ENCODE measurements at places on chromosomes 16 and 17.

- no peak for DNase-seq
- no peaks in the 10 kb centered on the region for H3K4me1 ChIP-seq
- no peaks in the 10 kb centered on the region for H3K36me3 ChIP-seq
- H3K27ac ChIP-seq: no peak overlapping the region
Measured at GRCh38 chr16:24482681-24483202, 56.6 kb upstream of the RBBP6 start.

- H3K4me3 ChIP-seq: no peak overlapping the region
- DNase-seq: peak; percentile 40
- no peaks in the 10 kb centered on the region for H3K27me3 ChIP-seq
- peaks cover 30% of the 10 kb centered on the region for H3K4me1 ChIP-seq
Measured at GRCh38 chr17:74211912-74212208, 1.5 kb upstream of the TTYH2 start.

GRCh38 chr17:2758870-2759269 is 9.4 kb upstream of the CCDC92B start:
- peaks cover 8% of the 10 kb centered on the region for H3K4me1 ChIP-seq
- H3K27me3 ChIP-seq: peaks cover 2% of the 10 kb centered on the region
- H3K36me3 ChIP-seq: no peaks in the 10 kb centered on the region
- H3K27ac ChIP-seq: no peak overlapping the region
- H3K4me3 ChIP-seq: no peak overlapping the region

DNA sequence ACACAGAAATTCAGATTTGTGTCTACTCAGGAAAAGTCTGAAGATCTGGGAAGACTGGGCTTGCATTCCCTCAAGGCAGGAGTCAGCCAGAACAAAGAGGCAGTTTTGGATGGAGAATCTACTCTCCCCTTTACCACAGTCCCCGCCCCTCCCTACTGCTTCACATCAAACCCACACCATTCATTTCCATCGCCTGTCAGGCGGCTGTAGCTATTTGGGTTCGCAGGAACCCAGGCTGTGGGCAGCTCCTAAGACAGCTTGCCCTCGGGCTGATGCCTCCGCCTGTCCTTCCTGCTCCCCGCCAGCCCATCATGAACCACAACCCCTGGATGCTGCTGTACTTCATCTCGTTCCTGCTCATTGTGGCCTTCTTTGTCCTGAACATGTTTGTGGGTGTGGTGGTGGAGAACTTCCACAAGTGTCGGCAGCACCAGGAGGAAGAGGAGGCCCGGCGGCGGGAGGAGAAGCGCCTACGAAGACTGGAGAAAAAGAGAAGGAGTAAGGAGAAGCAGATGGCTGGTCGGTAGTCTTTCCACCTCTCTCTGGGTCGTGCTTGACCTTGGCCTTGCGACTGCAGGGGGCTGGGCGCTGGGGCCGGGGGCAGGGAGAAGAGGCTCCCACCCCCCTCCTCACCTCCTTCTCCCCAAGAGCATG is 27.0 kb upstream of the ABCC3 start:
- no peaks in the 10 kb centered on the region for H3K36me3 ChIP-seq
- H3K4me3 ChIP-seq: no peak overlapping the region
- no peak overlapping the region for H3K27ac ChIP-seq
- H3K27me3 ChIP-seq: no peaks in the 10 kb centered on the region

- H3K4me1 ChIP-seq: no peaks in the 10 kb centered on the region
- DNase-seq: no peak
- H3K27me3 ChIP-seq: no peaks in the 10 kb centered on the region
- no peak overlapping the region for H3K27ac ChIP-seq
Measured at GRCh38 chr17:59454633-59455105, 110.7 kb upstream of the DHX40 start.

DNA sequence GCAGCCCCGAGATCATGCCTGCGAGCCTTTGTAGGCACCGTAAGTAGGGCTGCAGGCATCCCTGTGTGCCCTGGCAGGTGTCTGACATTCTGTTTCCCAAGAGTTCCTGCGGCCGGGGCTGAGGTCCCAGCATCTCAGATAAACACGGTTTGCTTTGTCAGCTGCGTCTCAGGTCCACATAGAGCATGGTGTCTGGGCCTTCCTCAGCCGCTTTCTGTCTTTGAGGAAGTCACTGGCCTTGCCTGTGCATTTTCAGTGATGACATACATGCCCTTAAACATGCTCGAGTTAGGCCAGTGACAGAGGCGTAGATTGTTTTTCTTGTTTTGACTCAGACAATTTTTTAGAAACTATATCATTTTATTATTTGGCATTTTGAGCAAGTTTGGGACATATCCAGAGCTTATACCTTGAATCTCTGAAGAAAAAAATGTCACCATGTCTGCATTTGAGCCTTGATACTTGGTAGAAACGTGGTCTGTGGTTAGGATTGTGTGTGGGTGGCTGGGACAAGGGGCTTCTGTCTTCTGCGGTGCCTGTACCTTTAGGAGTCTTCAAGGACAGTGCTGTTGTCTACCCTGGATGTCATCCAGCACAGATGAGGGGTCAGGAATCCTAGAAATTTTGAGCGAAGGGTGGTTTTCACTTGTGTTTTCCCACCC is 105.8 kb downstream of the SNX29 start:
- H3K4me3 ChIP-seq: no peak overlapping the region
- peaks cover 68% of the 10 kb centered on the region for H3K36me3 ChIP-seq
- peak overlapping the region; percentile 79 for H3K27ac ChIP-seq
- peaks cover 40% of the 10 kb centered on the region for H3K4me1 ChIP-seq
- DNase-seq: no peak

DNA sequence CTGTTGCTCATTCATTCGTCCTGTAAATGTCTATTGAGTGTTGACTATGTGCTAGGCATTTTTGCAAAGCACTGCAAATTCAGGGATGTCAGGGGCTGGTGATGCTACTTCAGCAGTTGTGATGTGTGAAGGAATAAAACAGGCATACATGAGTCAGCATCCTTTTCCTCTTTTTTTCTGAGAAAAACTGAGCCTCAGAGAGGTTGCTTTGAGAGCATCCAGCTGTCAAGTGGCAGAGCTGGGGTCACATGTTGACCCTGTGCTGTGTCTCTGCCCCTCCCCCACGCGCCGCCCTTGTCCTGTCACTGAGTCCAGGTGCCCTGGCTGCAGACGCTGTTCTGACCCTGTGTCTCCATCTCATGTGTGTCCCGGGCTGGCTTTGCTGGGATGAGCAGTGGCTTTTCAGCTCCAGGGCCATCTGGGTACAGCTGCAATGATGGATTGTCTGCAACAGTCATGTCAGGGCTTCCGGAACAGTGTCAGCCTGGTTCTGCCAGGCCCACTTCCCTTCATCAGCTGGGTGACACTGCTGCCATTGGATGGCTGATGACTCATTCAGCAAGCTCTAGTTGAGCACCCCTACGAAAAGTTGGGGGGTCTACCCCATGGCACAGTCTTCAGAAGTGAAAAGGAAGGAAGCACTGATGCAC is 14.9 kb downstream of the SEC14L5 start:
- peaks cover 15% of the 10 kb centered on the region for H3K4me1 ChIP-seq
- no peaks in the 10 kb centered on the region for H3K36me3 ChIP-seq
- DNase-seq: no peak
- H3K27me3 ChIP-seq: peaks cover 2% of the 10 kb centered on the region
- H3K4me3 ChIP-seq: no peak overlapping the region

DNA sequence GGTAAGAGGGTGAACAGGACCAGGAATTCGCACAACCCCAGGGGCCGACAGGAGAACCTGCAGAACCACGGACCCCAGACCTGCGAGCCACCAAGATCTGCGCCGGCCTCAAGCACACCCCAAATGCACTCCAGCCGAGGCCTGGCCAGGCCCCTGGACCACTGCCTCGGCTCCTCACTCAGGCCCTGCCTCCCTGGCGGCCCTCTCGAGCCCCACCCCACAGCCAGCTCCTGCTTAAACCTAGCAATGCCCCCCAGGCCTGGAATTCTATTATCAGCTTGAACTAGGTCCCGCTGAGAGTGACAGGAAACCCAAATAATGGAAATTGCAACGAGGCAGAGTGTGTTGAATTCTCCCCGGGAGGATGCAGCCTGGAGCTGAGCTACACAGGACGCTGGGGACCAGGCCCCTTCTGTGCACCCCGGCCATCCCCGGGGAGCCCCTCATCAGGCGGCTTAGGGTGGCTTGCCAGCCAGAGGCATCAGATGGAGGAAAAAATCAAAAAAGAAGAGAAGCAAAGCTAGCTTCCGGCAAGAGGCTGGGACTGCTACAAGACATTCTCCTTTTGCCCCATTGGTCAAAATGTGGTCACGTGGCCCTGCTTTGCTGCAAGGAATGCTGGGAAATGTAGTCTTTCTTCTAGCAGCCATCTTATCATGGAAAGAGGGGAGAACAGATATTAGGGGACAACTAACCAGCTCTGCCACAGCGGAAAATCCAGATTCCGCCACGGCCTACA is 2.4 kb upstream of the ENPP7 start:
- DNase-seq: peak; percentile 91
- H3K4me3 ChIP-seq: no peak overlapping the region
- H3K4me1 ChIP-seq: peaks cover 25% of the 10 kb centered on the region
- no peaks in the 10 kb centered on the region for H3K27me3 ChIP-seq
- H3K36me3 ChIP-seq: no peaks in the 10 kb centered on the region

- H3K27me3 ChIP-seq: no peaks in the 10 kb centered on the region
- H3K4me1 ChIP-seq: peaks cover 25% of the 10 kb centered on the region
- H3K27ac ChIP-seq: no peak overlapping the region
- H3K36me3 ChIP-seq: peaks cover 31% of the 10 kb centered on the region
- H3K4me3 ChIP-seq: no peak overlapping the region
Measured at GRCh38 chr16:17354685-17355084, 116.1 kb downstream of the XYLT1 start.

GRCh38 chr16:15051387-15051951 is 4.4 kb downstream of the NTAN1 start:
- no peaks in the 10 kb centered on the region for H3K36me3 ChIP-seq
- no peaks in the 10 kb centered on the region for H3K27me3 ChIP-seq
- no peak overlapping the region for H3K27ac ChIP-seq

DNA sequence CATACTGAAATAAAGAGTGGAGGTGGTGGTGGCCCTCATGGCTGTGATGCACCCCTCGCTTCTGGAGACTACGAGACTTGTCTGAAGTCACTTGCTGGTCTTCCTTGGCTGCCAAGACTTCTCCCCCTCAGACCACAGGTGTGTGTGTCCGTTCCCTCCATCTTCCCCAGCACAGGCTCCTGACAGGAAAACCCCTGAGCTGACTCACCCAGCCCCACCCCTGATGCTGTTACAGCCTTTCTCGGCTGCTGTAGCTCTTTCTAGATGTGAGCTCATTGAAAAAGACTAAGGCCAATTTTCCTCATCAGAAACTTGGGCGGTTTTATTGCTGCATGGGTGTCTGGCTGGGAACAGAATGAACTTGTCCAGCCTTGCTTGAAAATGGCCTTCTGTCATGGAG is 296.9 kb downstream of the TMEM114 start:
- DNase-seq: no peak
- H3K4me1 ChIP-seq: no peaks in the 10 kb centered on the region
- no peaks in the 10 kb centered on the region for H3K27me3 ChIP-seq

DNA sequence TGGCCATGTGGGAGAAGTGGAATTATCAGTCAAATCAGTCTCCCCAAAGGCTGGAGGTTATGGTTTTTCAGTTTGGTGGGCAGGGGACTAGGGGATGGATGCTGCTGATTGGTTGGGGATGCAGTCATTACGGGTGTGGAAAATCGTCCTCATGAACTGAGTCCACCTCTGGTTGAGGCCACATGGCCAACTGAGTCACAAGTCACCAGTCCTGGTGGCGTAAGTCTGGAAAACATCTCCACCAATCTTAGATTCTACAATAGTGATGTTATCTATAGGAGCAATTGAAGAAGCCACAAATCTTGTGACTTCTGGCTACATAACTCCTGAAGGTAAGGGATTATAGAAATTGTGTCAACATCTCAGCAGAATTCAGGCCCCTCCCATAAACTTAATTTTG is 5.2 kb upstream of the RNF135 start:
- no peaks in the 10 kb centered on the region for H3K27me3 ChIP-seq
- no peak overlapping the region for H3K27ac ChIP-seq
- DNase-seq: no peak
- no peak overlapping the region for H3K4me3 ChIP-seq
- peaks cover 39% of the 10 kb centered on the region for H3K4me1 ChIP-seq

DNA sequence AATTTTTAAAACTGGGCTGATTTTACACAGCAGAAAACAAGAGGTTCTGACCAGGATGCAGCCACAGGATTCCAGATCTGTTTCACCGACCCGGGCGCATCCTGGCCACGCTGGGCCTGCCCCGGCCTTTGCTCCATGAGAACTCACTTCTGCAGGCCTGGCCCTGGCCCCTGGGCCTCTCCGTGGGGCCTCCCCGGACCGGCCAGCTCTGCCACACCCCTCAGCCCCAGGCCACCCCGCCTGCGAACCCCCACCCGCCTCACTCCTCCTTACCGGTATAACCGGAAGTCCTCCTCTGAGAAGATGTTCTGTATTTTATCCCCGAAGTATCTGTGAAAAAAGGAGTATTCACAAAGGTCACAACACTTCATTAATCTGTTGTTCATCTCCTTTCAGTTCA is 13.1 kb upstream of the HEXD start:
- H3K4me3 ChIP-seq: no peak overlapping the region
- DNase-seq: no peak

DNA sequence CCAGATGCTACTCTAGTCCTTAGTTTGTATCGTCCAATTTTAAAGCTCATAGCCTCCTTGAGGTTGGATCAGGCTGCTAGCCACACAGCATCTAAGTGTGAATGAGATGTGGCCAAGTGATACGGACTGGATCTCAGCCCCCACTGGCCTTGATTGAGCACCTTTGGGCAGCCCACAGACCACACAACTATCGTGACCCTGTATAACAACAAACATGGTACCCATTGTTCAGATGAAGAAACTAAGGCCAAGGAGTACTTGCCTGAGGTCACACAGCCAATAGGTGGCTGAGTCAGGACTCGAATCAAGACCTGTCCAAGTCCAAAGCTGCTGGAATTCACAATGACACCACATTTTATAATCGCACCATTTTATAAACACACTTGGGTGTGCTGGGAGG is 73.0 kb upstream of the IRX3 start:
- no peaks in the 10 kb centered on the region for H3K27me3 ChIP-seq
- no peak overlapping the region for H3K27ac ChIP-seq
- H3K36me3 ChIP-seq: no peaks in the 10 kb centered on the region
- no peak for DNase-seq
- no peaks in the 10 kb centered on the region for H3K4me1 ChIP-seq

- peak; percentile 25 for DNase-seq
- no peaks in the 10 kb centered on the region for H3K4me1 ChIP-seq
- no peak overlapping the region for H3K4me3 ChIP-seq
- H3K27me3 ChIP-seq: no peaks in the 10 kb centered on the region
- H3K27ac ChIP-seq: no peak overlapping the region
Measured at GRCh38 chr17:40791787-40792436, 7.8 kb downstream of the KRT28 start.

DNA sequence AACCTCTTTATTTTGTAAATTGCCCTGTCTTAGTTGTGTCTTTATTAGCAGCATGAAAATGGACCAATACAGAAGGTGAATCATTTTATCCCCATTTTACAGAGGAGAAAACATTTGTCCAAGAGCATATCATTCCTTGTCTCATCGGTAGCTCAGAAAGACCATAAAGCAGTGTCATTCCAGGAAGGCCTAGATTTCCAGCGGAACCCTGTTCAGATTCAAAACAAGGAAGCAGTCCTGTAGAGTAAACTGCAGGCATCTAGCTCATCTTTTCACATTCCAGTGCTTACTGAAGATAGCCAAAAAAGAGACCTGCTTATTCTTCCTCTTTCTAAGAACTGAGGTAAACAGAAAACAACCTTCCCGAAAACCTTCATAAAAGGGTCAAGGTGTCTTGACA is 54.0 kb downstream of the PARN start:
- no peaks in the 10 kb centered on the region for H3K4me1 ChIP-seq
- H3K4me3 ChIP-seq: no peak overlapping the region
- no peak for DNase-seq
- H3K36me3 ChIP-seq: peaks cover 49% of the 10 kb centered on the region
- no peak overlapping the region for H3K27ac ChIP-seq

Data from B cell (primary cell).